ENCODE measurements at places on chromosomes 4 and X.

- peak; percentile 30 for DNase-seq
These were observed 672.2 kb downstream of the TRAM1L1 start for GRCh38 chr4:116413222-116413621.

DNA sequence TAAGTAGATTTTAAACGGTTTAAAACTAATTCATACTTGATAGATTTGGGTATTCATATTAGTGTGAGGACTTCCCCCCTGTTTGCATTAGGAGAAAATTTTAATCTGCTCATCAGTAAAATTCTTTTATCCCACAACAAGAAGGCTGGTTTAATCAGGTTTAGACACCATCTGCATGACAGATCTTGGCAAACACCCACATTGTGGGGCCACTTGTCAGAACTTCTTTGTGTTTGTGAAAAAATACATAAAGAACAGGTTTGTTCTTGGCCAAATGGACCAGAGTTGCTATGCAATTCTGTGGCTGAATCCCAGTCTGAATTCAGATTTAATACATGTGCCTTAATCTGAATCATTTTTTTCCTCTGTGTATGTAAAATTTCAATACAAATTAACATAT, 121.1 kb downstream of the REPS2 start:
- no peak for DNase-seq

GRCh38 chrX:154368630-154369448, 5.6 kb downstream of the FLNA start:
- peak; percentile 83 for DNase-seq

GRCh38 chr4:181478656-181479055, 764.5 kb upstream of the TENM3 start:
- no peak for DNase-seq

- no peak for DNase-seq
These were observed 21.9 kb upstream of the IGFBP7 start for GRCh38 chr4:57131849-57132742.
